ENCODE measurements at places on chromosomes 11 and 22.
A peak's percentile ranks its signal among the peaks of the same experiment; 100 is the strongest.

DNA sequence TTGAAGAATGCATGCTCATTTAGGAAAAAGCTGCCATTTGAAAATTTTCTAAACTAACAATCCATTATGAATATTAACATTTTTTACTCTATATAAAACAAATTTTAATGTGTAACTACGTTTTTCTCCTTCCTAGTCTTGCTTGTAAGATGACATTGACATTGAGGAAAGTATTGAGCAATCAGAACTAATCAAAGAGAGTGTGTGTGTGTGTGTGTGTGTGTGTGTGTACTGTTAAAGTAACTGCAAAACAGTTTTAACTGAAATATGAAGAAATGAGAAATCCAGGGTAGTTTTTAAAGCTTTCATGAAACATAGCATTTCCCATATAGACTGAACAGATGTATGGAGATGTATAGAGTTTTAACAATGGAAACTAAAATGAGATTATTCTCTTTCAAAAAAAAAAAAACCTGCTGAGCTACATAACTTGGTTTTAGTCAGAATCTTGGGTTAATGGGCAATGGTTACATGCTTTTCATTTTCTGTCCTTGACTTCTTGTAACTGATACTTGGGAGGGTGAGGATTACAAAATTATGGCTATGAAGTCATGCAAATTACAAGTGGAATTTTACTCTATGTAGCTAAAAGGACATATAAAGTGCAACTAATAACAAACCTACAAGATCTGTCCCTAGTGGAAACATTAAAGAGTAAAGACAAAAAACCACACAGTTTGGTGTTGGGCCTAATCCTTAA is 2.0 kb downstream of the PDGFD start:
- peaks cover 6% of the 10 kb centered on the region for H3K4me1 ChIP-seq
- no peak overlapping the region for H3K4me3 ChIP-seq
- no peak for DNase-seq
- H3K27me3 ChIP-seq = no peaks in the 10 kb centered on the region

- H3K36me3 ChIP-seq = no peaks in the 10 kb centered on the region
- no peaks in the 10 kb centered on the region for H3K4me1 ChIP-seq
Observed at GRCh38 chr11:134524201-134524600, 112.2 kb upstream of the B3GAT1 start.

- H3K27me3 ChIP-seq = no peaks in the 10 kb centered on the region
- H3K4me1 ChIP-seq = peaks cover 12% of the 10 kb centered on the region
- no peak overlapping the region for H3K4me3 ChIP-seq
- H3K36me3 ChIP-seq = no peaks in the 10 kb centered on the region
- H3K27ac ChIP-seq = no peak overlapping the region
Observed at GRCh38 chr11:68116974-68117373, 4.2 kb downstream of the CHKA start.

- no peaks in the 10 kb centered on the region for H3K36me3 ChIP-seq
- no peaks in the 10 kb centered on the region for H3K27me3 ChIP-seq
- H3K27ac ChIP-seq = no peak overlapping the region
Observed at GRCh38 chr11:2369320-2369719, 7.8 kb upstream of the CD81 start.

DNA sequence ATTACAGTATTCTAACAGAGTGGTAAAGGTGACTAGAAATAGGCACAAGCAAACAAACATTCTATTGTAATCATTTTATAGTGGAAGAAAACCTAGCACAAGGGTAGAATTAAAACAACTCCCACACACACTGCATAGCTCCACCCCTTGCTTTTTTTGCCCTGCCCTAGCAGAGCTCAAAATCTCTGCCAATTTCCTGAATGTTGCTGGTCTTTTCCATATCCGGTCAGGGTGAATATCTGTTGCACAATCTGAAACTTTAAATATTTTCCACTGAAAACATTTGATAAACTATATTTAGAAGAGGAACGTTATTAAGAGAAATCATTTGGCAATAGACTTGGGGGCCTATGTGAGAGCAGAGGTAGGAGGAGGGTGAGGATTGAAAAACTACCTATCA is 2.7 kb downstream of the SPA17 start:
- peak; percentile 23 for DNase-seq
- H3K4me1 ChIP-seq = peaks cover 5% of the 10 kb centered on the region
- no peak overlapping the region for H3K27ac ChIP-seq
- no peaks in the 10 kb centered on the region for H3K36me3 ChIP-seq

DNA sequence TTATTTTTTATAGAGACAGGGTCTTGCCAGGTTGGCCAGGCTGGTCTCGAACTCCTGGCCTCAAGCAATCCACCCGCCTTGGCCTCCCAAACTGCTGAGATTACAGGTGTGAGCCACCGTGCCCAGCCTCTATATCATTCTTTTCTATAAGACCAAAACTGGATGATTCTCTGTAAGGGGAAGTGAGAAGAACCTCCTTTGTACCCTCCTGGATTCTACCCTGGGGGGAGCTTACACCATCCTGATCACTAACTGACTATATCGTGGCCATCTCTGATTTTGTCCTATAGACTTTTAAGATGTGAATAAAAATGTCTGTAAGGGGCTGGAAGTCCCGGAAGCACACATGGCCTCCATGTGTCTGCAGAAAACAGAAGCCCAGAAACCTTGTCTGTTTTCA is 9.1 kb downstream of the PIWIL4 start:
- no peaks in the 10 kb centered on the region for H3K27me3 ChIP-seq
- H3K27ac ChIP-seq = no peak overlapping the region
- no peak for DNase-seq
- H3K36me3 ChIP-seq = no peaks in the 10 kb centered on the region
- no peak overlapping the region for H3K4me3 ChIP-seq

- H3K4me1 ChIP-seq = peaks cover 17% of the 10 kb centered on the region
- no peak overlapping the region for H3K27ac ChIP-seq
- H3K4me3 ChIP-seq = no peak overlapping the region
- no peak for DNase-seq
Observed at GRCh38 chr22:24335496-24335895, 64.9 kb downstream of the SPECC1L start.

DNA sequence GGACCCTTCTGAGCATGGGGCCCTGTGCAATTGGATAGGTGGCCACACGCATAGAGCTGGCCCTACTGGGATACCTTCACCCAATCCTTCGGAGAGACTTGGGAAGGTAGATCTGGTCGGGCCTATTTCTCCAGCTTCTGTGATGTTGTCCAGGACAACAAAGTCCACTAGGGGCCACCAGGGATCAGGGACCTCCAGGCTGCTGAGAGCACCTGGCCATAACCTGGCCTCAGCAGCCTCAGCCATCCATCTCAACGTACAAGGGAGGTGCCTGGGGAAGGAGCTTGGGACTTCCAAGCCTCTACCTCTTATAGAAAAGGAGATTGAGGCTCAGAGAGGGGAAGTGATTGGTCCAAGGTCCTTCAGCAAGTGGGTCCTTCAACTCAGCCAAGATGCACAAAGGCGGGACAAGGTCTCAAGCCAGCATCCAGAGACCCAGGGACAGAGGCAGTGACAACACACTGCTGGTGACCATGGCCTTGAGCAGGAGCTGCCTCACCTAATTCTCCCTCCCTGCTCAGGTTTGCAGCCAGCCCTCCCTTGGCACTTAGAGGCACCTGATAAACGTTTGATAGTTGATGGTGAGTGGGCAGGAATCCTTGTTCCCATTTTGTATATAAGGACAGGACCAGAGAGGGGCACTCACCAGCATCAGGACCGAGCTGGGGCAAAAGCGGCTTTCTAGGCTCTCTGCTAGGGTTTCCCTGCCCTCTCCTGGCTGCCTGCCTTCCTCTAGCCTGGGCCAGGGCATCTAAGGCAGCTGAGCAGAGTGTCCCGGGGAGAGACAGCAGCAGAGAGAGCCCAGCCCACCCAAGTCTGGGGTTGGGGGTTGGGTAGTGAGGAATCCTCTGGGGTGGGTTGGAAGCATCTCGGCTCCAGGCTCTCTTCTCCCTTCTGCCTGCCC is 4.5 kb downstream of the RAC2 start:
- H3K4me1 ChIP-seq = peaks cover 32% of the 10 kb centered on the region
- DNase-seq = no peak
- no peaks in the 10 kb centered on the region for H3K36me3 ChIP-seq
- H3K27me3 ChIP-seq = no peaks in the 10 kb centered on the region

All from astrocyte (in vitro differentiated cells and primary cell).